Type B pancreatic cell (in vitro differentiated cells): ENCODE measurements at places on chromosomes 3 and 15. TPM values are rescaled to one million over a fixed set of nuclear protein-coding genes. Genes with fewer than 3 reads are reported as not detected.

Gene IL5RA
- 0.14 and 0.51 TPM in 2 replicates for total RNA-seq

DNA sequence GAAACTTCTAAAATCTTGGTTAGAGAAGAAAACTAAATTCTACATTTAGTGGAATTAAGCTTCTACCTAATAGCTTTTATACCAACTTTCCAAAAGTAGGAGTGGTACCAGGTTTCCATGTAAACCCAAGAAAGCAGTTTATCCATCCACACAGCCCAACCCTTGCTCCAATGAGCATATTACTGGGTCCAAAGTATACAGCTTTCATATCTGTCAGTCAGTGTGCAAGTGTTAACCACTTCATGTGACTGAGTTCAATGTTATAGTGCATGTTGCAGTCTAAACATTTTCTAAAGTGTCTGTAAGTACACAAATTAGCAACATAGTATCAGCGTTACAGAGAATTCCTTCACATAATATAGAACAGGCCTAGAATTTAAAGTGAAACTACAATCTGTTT lies 73.2 kb downstream of the C3orf70 start:
- DNase-seq: no peak

DNA sequence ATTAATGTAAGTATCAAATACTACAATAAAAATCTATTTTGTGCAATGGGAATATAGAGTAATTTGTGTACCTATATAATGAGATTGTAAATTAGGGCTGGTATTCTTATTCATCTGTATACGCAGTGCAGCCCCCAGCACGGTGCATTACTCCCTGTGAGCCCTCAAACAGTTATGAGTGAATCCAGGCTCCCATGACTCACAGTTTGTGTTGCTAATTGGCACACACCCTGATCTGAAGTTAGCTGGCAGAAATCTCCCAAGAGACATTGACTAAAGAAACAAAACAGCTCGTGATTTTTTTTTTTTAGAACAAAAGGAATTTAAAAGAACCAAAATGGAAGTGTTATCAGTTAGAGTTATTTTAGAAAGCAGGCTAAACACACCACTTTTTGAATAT lies 15.7 kb downstream of the GK5 start:
- no peak for DNase-seq

DNA sequence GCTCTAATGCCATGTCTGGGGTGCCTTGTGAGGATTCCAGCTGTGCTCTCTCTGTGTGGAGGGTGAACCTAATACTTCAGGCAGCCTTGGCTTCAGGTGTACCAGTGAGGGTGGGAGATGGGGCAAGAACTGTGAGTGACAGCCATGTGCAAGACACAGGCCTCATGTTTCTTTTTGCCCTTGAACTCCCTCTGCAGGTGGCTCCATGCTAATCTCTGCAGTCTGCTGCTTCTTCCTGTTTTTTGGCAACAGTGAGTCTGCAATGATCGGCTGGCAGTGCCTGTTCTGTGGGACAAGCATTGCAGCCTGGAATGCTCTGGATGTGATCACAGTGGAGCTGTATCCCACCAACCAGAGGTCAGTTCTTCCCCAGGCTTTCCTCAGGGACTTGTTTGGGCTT lies 189.3 kb downstream of the SV2B start:
- DNase-seq: no peak

DNA sequence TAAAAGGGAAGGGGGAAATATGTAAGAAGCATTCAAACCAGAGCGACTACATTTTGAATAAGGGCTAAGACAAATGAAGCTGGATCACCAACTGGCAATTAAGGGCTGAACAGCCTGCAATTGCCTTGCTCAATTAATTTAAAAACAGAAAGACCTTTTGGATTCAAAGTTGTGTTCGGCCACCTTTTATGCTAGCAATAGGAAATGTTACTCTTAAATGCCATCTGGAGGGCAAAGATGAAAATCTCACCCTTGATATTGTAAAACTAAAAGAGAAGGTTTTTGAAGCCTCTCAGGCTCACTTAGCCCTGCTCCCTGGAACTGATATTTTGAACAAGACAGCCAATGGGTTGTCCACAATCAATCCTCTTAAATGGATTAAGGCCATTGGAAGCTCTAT lies 44.2 kb downstream of the ACAD9 start:
- no peak for DNase-seq
